ENCODE measurements at places on chromosomes 2 and 18.

- no peak for DNase-seq
Measured at GRCh38 chr2:207836521-207837133, 66.9 kb upstream of the FZD5 start.

- DNase-seq, result peak; percentile 35
Measured at GRCh38 chr2:240952496-240953246, 45.7 kb upstream of the SNED1 start.

- no peak for DNase-seq
Measured at GRCh38 chr2:66789741-66790140, 354.8 kb downstream of the MEIS1 start.

GRCh38 chr2:235812185-235812665, 318.4 kb downstream of the AGAP1 start:
- no peak for DNase-seq

GRCh38 chr2:152376968-152377367, 42.0 kb downstream of the FMNL2 start:
- DNase-seq, result no peak

DNA sequence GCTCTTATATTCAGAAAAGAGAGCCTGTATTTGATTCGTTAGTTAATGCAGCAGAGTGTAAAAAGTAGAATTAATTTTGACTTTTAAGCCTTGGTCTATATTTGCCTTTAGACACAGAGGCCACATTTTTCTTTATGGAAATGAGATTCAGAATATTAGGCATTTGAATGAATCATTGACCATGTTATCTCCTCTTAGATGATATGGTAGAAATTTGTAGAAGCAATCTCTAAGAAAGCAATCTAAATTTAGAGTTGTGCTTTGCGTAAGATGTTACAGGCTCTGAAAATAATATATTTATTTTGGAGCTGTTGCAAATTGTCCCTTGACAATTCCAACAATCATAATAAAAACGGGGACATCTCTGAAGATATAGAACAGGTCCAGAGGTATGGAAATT, 68.3 kb upstream of the ST6GAL2 start:
- DNase-seq, result no peak

DNA sequence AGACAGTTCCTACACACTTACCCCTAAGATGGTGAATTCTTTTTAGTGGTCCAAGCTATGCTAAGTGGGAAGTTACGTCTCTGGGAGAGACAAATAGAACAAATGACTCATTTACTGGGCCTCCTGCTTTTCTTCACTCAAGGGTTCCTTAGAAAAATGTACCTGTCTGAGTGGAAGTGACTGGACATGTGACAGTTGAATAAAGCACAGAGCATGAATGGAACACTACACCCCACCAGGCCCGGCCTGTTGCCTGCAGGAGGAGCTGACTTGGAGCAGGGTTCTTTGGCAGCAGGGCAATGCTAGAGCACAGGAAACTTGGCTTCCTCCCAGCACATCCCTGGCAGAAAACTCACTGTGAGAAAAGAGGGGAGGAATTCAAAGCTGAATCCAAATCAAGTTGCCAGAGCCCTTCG, 451.0 kb upstream of the SETBP1 start:
- DNase-seq, result no peak

DNA sequence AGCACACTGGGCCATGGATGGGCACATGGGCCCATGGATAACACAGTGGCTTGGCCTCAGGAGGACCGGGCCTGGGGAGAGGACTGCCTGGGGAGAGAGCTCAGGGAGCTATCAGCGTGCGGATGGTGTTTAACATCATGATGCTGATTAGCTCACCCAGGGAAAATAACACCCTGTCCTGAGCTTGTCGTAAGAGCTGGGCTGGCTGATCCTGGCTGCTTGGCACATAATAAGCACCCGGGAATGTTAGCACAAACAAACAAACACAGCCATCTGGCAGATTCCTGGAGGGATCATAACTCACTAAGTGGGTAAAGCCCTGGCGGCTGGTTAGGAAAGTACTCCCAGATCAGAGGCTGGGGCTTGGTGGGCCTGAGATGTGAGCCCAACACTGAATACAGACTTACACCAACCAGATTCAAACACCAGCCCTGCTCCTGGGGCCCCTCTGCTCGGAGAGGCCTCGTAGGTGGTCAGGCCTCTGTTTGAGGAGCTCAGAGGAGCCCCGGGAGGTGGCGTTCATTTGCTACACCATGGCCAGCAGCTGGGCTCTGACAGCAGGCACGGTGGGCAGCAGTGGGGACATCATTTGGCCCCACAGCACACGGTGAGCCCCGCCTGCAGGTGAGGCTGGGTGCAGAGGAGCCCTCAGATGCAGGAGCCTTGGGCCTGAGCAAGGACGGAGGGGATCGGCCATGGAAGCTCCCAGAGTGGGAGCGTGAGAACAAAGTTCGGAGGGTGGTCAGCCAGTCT, 193.4 kb upstream of the HDAC4 start:
- DNase-seq, result no peak

GRCh38 chr18:35247412-35248249, 6.8 kb downstream of the ZNF397 start:
- DNase-seq, result no peak

Measured in SJSA1 (cell line).